ENCODE measurements at places on chromosomes 13 and 19.

DNA sequence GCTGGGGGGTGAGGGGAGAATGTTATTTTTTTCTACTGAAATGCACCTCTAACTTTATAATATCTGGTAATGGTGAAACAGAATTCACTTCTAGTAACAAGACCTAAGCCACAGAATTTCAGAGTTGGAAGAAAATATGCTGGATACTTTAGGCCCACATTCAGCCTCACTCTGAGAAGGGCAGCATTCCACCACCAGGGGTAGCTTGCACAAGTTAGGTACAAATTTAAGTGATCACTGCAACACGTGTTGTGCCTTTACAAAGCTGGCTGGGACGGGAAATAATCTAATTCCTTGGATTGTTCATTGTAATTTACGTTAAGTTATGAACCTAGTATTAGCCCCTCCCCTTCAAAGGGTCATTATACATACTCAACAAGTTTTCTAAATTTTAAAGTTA lies 192.3 kb downstream of the RGCC start:
- no peak for DNase-seq

DNA sequence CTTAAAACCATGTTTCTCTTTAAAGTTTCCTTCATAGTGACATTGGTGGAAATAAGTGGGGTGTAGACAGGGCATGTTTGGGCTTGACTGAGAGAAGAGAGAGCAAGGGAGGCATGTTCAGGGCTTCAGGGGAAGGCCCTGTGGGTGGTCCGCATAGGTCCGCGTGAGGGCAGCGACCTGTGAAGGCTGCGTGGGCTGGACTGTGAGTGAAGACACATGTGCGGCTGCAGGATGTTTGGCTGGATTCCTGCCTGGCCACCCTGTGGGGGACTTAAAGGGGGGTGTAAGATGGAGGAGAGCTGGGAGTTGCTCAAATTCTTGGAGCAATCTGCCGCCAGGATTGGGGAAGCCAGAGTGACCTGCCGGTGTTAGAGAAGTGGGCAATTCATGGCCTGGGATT lies 23.8 kb upstream of the KLF12 start:
- DNase-seq, result no peak

- DNase-seq, result no peak
Measured at GRCh38 chr13:71309905-71310304, 557.1 kb downstream of the DACH1 start.

- DNase-seq, result no peak
Measured at GRCh38 chr13:95035311-95036109, 265.7 kb downstream of the ABCC4 start.

GRCh38 chr19:21604351-21604926 lies 99.0 kb downstream of the ZNF429 start:
- DNase-seq, result peak; percentile 31

DNA sequence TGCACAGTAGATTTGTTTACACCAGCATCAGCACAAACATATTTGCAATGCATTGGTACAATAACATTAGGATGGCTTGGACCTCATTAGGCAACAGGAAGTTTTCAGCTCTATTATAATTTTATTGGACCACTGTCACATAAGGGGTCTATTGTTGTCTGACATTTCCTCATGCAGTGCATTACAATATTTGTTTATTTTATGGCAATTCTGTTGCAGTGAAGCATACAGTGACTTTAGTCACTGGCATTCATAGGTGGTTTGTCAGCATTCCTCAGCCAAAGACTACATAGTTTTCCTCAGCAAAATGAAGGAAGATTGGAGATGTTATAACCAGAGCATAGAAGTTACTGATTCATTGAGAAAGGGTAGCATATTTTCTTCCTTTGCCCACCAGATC lies 1732.9 kb downstream of the PCDH9 start:
- DNase-seq, result no peak

DNA sequence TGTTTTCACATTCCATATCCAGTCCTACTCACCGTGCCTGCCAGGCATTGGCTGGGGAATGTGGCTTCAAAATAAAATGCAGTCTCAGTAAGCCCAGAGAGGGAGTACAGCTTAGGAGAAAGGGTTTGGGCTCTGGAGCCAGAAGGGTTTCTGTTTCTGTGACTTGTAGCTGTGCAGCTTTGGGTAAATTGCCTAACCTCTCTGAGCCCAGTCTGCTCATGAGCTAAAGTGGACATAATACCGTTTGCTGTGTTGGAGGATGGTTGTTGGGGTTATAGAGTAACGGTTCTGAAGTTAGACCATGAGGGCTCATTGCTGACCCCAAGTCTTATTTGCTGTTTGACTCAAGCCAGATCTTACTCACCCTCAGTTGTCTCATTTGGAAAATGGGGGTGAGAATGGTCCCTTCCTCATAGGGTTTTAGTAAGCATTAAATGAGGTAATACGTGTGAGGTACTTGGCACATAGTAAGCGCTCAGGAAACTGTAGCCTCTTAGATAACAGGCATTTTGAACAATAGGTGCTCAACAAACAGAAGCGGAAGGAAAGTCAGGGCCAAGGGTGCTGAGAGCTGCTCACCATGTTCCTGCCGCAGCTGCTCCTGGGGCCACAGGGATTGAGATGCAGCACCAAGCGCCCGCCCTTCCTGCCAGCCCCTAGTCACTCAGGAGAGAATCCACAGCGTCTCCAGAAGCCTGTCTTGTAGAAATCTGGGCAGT lies 45.5 kb downstream of the C13orf42 start:
- no peak for DNase-seq

- DNase-seq, result no peak
Measured at GRCh38 chr19:2978772-2979171, 1.4 kb downstream of the TLE6 start.

DNA sequence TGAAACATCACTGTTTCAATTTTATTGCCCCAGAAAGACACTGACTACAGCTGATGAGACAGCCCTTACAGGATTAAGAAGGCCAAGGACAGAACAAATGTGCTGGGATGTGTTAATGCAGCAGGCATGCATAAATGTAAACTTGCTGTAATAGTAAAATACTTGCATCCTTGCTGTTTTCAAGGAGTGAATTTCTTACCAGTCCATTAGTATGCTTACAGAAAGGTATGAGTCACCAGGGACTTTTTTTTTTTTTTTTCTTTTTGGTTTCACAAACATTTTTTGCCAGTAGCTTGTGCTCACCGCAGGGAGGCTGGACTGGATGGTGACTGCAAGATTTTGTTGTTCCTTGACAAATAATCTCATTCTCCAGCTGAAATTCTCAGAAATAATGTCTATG lies 55.1 kb downstream of the GPR180 start:
- DNase-seq, result no peak

GRCh38 chr19:52248241-52248640 lies 21.1 kb upstream of the ZNF766 start:
- DNase-seq, result peak; percentile 70

GRCh38 chr19:13429563-13429962 lies 76.7 kb downstream of the CACNA1A start:
- no peak for DNase-seq

DNA sequence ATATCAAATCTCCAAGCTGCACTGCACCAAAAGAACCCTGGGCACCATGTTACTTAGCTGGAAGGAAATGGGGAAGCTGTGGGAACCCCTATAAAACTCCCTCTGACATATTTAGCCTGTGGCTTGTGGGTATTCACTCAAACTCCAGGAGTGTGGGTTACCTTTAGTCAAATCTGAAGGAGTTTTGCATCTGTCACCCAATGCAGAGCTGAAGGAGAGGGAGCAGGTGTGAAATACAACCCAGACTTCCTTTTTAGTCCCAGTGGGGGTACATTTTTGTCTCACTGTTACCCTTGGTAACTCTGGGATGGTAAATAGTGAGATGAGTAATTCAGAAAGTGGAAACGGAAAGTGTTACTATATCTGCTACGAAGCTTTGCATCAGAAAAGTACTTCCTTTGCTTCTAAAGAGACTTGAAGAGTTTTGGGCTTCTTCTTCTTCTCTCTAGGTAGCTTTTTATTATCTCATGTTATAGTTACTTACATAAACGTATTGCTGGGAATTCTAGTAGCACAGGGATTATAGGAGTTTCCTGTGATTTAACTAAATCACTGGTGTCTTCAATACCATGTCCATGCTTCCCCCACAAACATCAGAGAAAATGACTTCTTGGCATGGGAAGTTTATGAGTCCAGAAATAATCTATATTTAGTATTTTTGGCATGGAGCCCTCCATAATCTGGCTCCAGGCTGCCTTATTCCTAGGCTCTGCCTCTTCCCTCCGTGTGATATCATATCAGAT lies 105.9 kb downstream of the AKAP11 start:
- peak; percentile 70 for DNase-seq

DNA sequence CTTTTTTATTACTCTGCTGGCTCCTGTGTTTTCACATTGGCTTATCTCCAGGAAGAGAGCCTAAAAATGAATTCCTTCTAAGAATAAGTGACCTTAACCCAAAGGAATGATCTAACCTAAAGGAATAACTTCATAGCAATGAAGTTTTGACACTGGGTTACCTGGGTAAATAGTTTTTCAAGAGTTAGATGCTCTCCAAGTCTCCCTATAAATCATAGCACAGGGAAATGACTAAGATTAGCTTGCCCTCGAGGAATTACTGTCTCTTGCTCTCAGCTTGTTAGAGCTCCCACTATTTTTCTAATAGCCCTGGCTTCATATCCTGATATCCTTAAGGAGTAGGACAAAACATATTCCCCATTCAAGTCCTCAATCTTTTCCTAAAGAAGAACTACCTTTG lies 66.3 kb downstream of the SPRY2 start:
- no peak for DNase-seq

GRCh38 chr19:46176116-46176860 lies 28.2 kb downstream of the IGFL2 start:
- no peak for DNase-seq

- DNase-seq, result no peak
Measured at GRCh38 chr13:110119935-110120905, 186.7 kb downstream of the COL4A1 start.

GRCh38 chr13:96090240-96091101 lies 564 bp downstream of the HS6ST3 start:
- DNase-seq, result no peak

GRCh38 chr19:5753743-5754142 lies 30.8 kb downstream of the PRR22 start:
- no peak for DNase-seq

DNA sequence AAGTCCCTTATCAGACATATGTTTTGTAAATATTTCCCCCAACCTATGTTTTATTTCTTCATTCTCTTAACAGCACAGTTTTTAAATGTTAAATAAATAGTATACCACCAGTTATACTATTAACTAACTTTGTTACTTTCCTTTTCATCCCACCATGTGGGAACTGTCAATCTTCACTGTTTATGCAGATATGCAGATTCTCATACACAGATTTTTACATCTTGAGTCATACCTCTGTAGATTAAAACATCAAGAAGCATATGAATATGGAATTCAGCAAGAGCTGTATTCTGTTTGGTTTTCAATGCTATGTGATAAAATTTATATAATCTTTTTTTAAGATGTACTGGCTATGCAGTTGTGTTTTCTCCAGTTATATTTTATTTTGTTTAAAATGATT lies 566.3 kb downstream of the LIG4 start:
- DNase-seq, result no peak

DNA sequence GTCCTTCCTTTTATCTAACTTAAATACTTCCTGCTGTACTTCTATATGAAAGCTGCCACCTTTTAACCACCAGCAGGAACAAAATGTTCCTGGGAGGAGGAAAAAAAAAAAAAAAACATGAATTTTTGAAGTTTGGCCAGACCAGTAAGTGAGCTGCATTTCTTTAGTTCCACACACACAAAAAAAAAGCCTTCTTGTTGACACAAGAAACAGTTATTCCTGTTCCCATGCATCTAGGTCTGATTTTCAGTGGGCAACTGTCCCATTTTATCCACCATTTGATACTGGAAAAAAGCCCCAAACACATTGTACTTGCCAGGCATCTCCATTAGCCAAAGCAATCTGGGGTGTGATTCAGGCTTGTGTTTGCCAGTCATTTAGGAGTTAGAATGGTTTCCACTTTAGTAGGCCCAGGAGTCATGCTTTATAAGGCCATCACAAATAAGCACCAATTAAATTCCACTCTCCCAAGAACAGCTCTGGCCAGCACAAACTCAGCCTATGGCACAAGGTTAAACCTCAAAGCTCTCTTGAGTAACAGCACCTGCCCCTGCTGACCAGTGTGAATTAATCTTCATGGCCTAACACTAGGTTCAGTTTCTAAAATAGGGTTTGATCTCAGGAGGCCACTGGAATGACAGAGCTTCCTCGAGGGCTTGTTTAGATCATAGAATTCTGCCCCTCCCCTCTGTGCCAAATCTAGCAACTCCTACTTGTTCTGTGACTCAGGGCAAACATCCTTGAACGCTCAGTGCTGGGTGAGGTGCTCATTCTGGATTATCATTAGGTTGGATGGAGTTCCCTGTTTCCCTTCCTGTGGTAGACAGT lies 67.1 kb downstream of the NUFIP1 start:
- no peak for DNase-seq

DNA sequence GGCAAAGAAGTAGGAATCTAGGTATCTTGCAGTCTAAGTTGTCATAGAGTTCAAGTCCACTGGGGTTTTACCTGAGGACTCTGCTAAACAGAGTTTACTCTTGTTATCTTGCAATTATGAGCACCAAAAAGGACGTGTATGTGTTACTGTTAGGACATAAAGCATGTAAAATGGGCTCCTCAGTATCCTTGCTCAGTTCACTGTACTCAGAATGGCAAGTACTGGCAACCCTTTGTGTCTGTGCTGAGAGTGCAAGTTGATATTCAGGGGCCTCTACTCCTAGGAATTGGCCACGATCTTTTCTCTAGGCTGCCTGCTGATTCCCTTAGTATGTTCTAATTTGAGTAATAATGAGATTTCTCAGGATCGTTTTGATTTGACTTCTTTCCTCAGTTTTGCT lies 13.3 kb downstream of the TDRD3 start:
- no peak for DNase-seq

Measured in CD4-positive, alpha-beta T cell treated with Interleukin-17A for 1 hour (primary cell).